ENCODE measurements at places on chromosomes 7 and 10. TPM values are rescaled to one million over a fixed set of nuclear protein-coding genes. Genes with fewer than 3 reads are reported as not detected.
A peak's percentile ranks its signal among the peaks of the same experiment; 100 is the strongest.

- H3K27me3 ChIP-seq = no peaks in the 10 kb centered on the region
- no peak overlapping the region for H3K4me3 ChIP-seq
- peaks cover 4% of the 10 kb centered on the region for H3K36me3 ChIP-seq
- no peak for DNase-seq
- H3K4me1 ChIP-seq = no peaks in the 10 kb centered on the region
Observed at GRCh38 chr10:7971949-7972348, 82.5 kb upstream of the GATA3 start.

DNA sequence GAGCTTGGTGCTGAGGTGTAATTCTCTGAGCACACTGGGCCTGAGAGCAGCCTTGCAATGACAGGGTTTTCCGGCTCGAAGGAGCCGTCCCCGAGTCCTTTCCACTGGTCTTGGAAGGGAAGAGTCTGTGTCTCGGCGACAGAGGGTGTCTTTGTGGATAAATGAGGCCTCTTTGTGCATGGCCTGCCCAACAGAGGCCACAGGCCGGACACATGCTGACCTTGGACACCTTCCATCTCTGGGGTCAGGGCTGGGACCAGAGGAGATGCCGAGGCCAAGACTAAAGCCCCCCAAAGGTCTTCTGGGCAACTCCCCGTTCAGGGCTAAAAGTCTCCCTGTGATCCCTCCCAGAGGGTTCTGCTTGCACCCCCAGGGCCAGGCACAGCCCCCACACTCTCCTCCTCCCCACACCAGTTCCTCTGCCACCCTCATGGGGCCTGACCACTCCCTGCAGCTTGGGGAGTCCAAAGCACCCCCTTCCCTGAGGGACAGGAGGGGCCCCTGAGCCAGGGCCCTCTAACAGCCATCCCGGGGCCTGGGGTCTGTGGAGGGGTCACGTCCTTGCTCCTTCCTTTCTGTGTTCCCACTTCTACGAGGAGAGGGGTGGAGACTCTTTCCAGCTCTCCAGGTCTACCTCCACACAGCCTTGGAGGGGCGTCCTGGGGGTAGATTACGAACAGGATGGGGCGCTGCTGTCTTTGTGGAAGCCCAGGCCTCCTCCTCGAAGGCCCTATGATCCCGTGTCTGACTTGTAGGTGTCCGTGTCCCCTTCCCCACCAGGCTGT is 130.6 kb upstream of the FAM20C start:
- no peak overlapping the region for H3K27ac ChIP-seq
- no peaks in the 10 kb centered on the region for H3K27me3 ChIP-seq
- H3K36me3 ChIP-seq = no peaks in the 10 kb centered on the region
- no peaks in the 10 kb centered on the region for H3K4me1 ChIP-seq

GRCh38 chr7:2508327-2509215 is 11.0 kb upstream of the LFNG start:
- no peaks in the 10 kb centered on the region for H3K27me3 ChIP-seq
- DNase-seq = no peak
- H3K4me3 ChIP-seq = no peak overlapping the region
- H3K27ac ChIP-seq = peak overlapping the region; percentile 43
- H3K36me3 ChIP-seq = no peaks in the 10 kb centered on the region

DNA sequence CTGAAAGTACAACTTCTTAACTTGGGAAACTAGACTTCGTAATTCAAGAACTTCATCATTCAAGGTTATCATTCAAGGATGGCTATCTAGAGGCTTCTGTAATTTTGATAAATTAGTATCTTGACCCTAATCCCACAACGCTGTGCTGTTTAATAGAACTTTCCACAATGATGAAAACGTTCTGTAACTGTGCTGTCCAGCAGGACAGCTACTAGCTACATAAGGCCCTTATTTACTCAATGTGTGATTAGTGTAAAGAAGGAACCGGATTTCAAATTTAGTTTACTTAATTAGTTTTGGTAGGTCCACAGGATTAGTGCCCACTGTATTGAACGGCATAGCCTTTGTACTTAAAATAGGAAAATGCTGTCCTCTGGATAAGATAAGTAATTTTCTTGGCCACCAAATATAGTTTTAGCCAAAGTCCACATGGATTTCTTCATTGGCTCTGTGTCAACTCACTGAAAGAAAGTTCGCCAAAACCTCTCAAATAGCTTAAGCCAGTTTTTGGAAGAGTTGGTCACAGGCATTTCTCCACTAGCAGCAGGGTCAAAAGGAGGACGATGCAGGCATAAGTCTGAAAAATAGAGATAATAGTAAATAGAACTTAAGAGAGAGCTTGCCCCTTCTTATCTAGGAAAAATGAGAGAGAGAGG is 17.3 kb downstream of the DGKI start:
- no peak overlapping the region for H3K27ac ChIP-seq
- H3K27me3 ChIP-seq = no peaks in the 10 kb centered on the region
- no peak overlapping the region for H3K4me3 ChIP-seq

DNA sequence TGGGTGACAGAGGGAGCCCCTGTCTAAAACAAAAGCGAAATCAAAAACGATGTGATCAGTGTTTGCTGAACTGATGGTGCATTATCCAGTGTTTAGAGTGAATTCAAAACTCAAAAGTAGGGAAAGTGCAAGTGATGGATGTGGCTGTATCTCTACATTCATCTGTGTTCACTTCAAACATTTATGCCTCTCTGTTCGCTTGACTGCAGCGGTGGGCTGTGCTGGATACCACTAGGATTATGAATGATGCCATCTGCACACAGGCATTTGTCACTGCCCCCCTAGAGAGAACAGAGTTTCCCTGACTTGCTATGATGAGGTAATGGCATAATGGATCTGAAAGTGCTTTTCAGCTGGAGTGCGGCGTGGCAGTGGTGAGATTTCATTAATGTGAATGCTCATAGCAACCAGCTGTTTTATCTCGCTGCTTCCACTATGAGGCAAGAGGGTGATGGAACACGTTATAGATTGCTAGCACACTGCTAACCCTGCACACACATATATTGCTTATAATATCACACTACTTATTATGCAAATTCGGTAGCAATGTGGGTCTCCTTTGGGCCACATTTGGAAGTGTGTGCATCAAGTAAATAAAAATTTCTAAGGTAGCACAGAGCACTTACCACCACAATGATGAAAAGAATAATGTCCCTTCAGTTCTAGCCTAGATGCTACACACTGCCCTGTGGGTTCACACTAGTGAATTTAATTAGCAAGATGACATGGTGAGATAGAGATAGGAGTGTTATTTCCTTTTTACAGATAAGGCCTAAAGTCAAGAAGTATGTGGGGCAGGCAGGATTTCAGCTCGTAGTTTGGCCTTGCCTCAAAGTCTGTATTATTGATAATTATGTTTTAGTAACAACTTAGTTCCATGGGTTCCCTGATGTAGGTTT is 164.7 kb downstream of the CAMK1D start:
- no peak for DNase-seq
- H3K27me3 ChIP-seq = no peaks in the 10 kb centered on the region
- no peaks in the 10 kb centered on the region for H3K36me3 ChIP-seq
- H3K4me1 ChIP-seq = no peaks in the 10 kb centered on the region
- H3K27ac ChIP-seq = no peak overlapping the region

Gene KLHL7
- polyA plus RNA-seq = 8.4 TPM

Gene PRRT4
- not detected for polyA plus RNA-seq

DNA sequence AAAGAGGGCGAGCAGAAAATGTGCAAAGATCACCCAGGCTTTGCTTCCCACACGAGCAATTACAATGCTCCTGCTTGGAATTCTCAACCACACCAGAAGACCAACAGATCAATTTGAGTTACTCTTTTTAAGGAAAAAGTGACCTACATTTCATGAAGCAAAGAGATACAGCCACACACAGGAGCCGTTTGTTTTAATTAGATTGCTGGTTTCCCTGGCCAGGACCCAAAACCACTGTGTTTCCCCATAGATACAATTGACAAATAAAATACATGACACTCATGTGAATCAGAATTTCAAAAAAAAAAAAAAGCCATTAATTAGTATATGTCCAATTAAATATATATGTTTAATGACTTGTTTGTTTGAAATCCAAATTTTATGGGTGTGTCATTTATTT is 458.3 kb downstream of the PLXDC2 start:
- no peaks in the 10 kb centered on the region for H3K4me1 ChIP-seq
- H3K27ac ChIP-seq = no peak overlapping the region
- DNase-seq = no peak

Gene KIF11
- polyA plus RNA-seq = 4.6 TPM

DNA sequence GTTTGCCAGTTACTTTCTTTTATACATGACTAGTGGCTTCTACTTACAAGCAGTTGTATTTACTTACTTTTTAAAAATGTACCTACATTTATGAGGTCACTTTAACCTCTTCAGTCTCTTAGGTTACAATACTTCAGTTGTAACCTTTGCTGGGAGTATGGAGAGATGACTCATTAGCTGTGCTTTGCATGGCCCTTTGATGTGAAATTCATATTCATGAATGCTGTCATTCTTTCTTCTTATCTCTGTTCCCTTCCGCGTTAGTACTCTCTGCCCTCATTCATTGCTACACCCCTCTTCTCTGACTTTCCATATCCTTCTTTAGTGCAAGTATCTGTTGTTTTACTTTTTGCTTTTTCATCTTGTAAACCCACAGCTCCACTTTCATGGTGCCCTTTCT is 164.3 kb downstream of the BMPER start:
- no peaks in the 10 kb centered on the region for H3K27me3 ChIP-seq
- no peaks in the 10 kb centered on the region for H3K4me1 ChIP-seq
- no peak overlapping the region for H3K4me3 ChIP-seq
- H3K36me3 ChIP-seq = no peaks in the 10 kb centered on the region
- H3K27ac ChIP-seq = peak overlapping the region; percentile 10
- peak; percentile 55 for DNase-seq

Gene UBE3C
- 19.6 TPM for polyA plus RNA-seq

DNA sequence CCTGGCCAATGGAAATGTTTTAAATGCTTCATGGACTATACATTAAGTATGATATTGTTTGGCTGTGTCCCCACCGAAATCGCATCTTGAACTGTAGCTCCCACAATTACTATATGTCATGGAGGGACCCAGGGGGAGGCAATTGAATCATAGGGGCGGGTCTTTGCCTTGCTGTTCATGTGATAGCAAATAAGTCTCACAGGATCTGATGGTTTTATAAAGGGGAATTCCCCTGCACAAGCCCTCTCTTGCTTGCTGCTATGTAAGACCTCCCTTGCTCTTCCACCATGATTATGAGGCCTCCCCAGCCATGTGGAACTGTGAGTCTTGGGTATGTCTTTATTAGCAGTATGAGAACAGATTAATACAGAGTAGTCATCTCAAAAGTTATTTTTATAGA is 32.4 kb upstream of the GRB10 start:
- no peak overlapping the region for H3K4me3 ChIP-seq
- no peaks in the 10 kb centered on the region for H3K27me3 ChIP-seq
- H3K4me1 ChIP-seq = no peaks in the 10 kb centered on the region
- H3K27ac ChIP-seq = no peak overlapping the region
- no peaks in the 10 kb centered on the region for H3K36me3 ChIP-seq

Gene PTPRZ1
- polyA plus RNA-seq = 2.7 TPM

DNA sequence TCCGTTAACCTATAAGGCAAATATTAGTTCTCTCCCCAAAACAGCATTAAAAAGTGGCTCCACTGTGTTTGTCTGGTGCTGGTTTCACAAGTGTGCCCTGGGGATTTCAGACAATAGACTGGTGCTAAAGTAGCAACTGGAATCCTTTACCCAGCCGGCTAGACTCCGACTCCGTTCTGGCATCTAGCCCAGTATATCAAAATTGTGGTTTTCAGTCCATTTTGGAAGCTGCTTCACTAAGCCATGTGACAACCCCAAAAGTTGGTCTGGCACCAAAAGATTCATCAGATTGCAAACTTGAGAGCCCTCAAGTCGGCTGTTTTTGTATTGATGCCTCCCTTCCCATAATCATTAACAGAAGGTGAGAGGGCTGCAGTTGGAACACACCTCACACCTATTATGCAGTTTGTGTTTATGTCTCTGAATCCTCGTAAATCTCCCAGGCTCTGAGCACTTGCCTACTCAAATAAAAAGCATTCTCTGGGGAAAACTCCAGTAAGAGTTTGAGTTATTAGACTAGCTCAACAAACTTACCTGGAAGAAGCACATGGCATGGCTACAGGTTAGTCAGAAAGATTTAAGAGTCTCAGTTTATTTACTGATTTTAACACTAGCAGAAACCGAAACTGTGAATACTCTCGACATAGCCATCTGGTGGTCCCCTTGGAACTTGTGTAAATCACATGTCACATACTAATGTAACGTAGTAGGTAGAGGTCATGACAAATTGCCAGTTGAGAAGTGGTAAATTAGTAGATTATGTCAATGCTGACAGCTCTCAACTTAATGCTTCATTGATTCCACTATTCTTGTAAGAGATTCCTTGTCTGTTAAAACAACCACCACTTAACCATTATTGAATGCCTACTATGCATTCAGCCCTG is 14.8 kb upstream of the WNT16 start:
- H3K27me3 ChIP-seq = no peaks in the 10 kb centered on the region
- no peak for DNase-seq
- H3K4me3 ChIP-seq = no peak overlapping the region
- peaks cover 11% of the 10 kb centered on the region for H3K4me1 ChIP-seq

Gene NT5C3A
- 20.7 TPM for polyA plus RNA-seq

GRCh38 chr7:158957921-158958491 is 101.6 kb downstream of the DYNC2I1 start:
- H3K36me3 ChIP-seq = no peaks in the 10 kb centered on the region
- no peak overlapping the region for H3K27ac ChIP-seq
- DNase-seq = peak; percentile 89
- peaks cover 24% of the 10 kb centered on the region for H3K27me3 ChIP-seq

Gene HOGA1
- not detected for polyA plus RNA-seq

- H3K4me3 ChIP-seq = no peak overlapping the region
- peaks cover under 1% of the 10 kb centered on the region for H3K4me1 ChIP-seq
- no peak overlapping the region for H3K27ac ChIP-seq
- no peaks in the 10 kb centered on the region for H3K36me3 ChIP-seq
Observed at GRCh38 chr10:113431398-113432160, 121.3 kb upstream of the HABP2 start.

- peaks cover 18% of the 10 kb centered on the region for H3K36me3 ChIP-seq
- H3K4me1 ChIP-seq = peaks cover 4% of the 10 kb centered on the region
- DNase-seq = no peak
- H3K27ac ChIP-seq = peak overlapping the region; percentile 90
- H3K4me3 ChIP-seq = peak overlapping the region; percentile 99
Observed at GRCh38 chr10:12130237-12130872, 878 bp downstream of the SEC61A2 start.

DNA sequence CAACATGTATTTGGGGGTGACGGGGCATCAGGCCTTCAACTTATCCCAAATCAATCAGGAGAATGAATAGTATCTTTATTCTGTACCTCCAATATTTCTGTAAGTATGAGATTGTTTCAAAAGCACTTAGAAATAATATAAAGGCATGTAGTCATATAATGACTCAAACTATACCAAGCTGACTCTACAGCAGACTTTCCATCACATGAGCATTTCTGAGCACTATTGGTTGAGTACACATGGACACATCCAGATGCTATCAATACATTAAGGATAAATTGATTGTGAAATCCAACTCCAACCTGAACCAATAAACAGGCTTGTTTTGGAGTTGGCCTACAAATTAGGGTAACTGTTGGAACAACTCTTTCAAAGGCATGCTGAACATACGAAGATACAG is 229.4 kb downstream of the SFMBT2 start:
- no peak for DNase-seq
- no peaks in the 10 kb centered on the region for H3K27me3 ChIP-seq
- no peaks in the 10 kb centered on the region for H3K4me1 ChIP-seq
- H3K27ac ChIP-seq = no peak overlapping the region
- no peak overlapping the region for H3K4me3 ChIP-seq
- H3K36me3 ChIP-seq = no peaks in the 10 kb centered on the region

Gene OPN4
- not detected for polyA plus RNA-seq

Gene WIPF3
- 5.9 TPM for polyA plus RNA-seq

Measured in stomach (tissue), 19 donors.